ENCODE measurements at places on chromosomes 3 and 15.

DNA sequence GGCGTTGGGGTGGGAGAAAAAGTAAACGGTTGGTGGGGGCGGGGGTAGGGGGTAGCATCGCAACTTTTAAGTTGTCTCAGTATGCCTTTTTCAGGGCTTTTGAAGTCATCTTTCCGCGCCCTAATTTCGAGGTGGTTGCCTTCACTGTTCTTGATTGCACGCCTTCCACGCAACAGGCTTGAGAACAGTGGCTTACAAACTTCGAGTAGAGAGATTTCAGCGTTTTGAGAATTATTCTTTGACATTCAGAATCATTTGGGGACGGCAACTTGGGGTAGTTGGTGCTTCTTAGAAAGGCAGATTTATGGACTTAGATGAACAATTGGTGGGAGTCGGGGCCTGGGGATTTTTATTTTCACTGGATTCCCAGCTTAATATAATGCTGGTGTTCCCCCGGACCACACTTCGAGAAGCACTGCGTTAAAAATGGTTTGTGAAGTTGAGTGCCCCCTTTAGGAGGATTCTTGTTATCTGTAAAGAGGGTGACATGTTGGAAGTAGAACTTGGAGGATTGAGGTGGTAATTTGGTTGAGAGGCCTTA is 880 bp downstream of the PPP4R2 start:
- DNase-seq, result peak; percentile 58

GRCh38 chr3:155517903-155518302 is 224.4 kb upstream of the STRIT1 start:
- DNase-seq, result no peak

DNA sequence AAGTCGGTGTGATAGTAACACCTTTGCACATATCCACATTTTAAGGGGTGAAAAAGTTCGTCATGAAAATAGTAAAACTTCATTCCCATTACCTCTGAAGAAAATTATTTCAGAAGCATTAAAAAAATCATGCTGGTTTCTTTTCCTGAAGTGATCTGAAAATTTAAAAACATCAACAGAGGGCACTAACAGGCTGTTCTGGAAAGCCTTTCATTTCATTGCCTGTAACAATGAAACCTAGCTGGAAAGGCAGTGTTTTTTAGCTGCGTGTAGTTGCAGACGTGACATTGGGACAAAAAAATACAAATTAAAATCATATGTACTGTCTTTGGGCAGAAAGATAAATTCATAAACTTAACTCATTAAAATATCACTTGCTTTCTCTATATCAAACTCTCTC is 993.8 kb downstream of the GBE1 start:
- peak; percentile 3 for DNase-seq

GRCh38 chr3:111690242-111690641 is 95.1 kb upstream of the ZBED2 start:
- no peak for DNase-seq

DNA sequence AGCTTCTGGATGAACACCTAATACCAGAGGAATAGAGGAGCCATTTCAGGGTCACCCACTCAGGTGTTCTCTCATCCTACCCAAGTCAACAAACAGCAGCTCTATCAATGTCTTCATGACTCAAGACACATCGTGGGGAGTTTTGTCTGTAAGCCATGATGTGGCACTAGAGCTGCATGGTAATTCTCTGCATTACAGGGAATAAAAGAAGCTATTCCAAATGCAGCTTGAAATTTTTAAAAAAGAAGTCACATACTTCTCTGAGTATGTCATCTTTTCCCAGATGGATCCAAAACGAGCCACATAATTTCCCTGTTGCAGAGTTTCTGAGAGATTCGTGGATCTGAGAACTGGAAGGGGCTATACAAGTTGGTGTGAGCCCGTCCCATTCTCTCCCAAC is 6.1 kb upstream of the THSD4 start:
- DNase-seq, result peak; percentile 22

GRCh38 chr15:59539799-59540198 is 71.8 kb upstream of the GCNT3 start:
- DNase-seq, result no peak

GRCh38 chr15:101494251-101494796 is 4.8 kb upstream of the PCSK6 start:
- DNase-seq, result no peak

DNA sequence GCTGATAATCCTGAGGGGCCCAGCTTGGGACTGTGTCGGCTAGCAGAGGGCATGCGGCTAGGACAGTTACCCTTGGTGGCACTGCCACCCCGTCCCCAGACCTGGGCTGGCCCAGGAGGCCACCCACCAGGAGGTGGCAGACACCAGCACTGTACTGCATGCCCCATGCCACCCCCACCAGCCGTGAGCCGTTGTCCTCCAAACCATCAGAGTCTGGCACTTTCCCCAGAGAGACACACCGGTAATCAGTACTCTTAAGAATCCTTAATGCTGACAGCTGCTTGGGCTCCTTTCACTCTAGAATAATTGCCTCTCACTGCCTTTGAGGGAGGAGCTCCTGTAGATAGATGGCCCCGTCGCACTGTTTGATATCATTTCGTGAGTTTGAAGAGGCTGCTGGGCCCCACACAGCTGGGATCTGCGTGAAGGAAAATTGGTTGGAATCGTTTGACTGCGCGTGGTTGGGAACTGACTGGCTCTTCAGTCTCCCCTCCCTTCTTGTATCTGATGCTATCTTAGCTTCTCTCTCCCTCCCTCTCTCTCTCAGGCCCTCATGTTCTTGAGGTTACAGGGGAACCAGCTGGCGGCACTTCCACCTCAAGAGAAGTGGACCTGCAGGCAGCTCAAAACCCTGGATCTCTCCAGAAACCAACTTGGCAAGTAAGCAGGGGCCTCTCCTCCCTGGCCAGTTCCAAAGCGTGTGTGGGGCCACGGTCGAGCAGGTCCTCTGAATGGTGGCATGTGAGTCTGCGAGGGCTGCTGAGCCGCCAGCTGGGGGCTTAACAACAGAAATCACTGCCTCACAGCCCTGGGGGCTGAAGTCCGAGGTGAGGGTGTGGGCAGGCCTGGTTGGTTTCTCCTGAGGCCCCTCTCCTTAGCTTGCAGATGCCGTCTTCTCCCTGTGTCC is 94.9 kb downstream of the LRRK1 start:
- no peak for DNase-seq

GRCh38 chr3:107263269-107264021 is 113.8 kb upstream of the CCDC54 start:
- no peak for DNase-seq

DNA sequence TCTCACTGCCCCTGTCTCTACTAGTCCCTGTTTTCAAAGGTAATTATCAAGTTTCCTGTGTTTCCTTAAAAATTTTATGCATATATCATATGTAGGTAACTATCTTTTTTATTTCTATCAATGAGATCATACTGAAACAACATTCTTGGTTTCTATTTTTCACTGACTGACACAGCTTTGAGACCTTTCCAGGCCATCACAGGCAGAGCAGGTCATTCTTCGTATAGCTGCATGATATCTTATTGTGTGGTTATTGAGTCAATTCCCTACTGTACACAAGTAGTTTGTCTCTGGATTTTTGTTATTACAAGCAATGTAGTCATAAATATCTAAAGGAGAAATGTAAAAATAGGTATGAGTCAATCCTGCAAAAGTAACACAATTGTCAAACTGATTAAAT is 169.6 kb downstream of the CFAP20DC start:
- DNase-seq, result no peak

- DNase-seq, result no peak
Observed at GRCh38 chr3:156795890-156796481, 30.2 kb upstream of the LEKR1 start.

DNA sequence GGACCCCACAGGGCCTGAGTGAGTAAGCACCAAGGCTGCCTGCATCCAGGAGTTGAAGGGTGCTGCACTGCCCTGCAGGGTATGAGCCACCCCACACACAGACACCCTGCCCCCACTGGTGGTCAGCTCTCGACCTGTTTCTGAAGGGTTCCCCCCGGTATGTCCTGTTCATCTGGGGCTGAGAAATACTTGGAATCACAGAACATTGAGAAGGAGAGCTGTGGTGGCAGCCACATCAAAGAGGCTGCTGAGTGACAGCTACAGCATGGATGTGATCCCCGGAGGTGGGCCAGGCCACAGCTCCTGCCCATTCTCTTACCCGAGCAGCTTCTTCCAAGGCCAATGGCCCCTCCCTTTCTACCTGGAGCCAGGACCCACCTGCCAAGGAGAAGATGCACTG is 66.4 kb upstream of the PLXNA1 start:
- DNase-seq, result no peak

DNA sequence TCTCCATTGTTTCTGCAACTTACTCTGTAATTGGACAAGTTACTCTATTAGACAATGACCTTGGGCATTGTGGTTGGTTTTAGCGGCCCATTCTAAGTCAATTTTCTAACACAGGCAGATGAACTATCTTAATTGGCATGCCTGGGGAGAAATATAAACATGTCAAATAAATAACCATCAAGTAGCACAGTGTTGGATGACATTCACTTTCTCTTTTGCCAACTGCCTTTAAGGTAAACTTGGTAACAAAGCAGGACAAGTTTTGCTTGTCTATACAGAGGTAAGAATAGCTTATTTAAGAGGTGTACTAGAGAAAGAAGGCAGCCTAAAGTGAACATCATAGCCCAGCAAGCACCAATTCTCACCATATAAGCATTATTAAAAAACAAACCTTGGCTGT is 599.6 kb downstream of the GBE1 start:
- DNase-seq, result no peak

DNA sequence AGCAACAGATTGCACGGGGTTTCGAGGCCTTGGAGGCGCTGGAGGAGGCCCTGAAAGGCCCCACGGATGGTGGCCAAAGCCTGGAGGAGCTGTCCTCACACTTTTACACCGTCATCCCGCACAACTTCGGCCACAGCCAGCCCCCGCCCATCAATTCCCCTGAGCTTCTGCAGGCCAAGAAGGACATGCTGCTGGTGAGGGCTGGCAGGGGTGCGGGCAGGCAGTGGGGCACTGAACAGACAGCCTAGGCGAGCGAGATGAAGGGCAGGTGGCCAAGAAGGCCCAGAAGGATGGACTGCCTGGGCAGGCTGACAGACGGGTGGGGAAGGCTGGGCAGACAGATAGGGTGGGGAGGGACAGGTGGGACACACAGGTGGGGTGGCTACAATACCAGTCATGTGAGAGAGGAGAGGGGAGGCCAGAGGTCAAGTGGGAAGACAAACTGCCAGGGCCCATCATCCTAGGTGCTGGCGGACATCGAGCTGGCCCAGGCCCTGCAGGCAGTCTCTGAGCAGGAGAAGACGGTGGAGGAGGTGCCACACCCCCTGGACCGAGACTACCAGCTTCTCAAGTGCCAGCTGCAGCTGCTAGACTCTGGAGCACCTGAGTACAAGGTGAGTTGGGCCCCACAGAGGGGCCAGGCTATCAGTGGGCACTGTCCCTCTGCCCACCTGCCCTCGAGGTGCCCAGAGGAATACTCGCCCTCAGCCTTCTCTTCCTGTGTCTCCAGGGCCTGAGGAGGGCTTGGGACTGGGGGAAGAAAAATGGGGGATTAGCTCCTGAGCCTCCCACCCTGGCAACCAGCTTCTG is 3.1 kb downstream of the PARP3 start:
- DNase-seq, result no peak

DNA sequence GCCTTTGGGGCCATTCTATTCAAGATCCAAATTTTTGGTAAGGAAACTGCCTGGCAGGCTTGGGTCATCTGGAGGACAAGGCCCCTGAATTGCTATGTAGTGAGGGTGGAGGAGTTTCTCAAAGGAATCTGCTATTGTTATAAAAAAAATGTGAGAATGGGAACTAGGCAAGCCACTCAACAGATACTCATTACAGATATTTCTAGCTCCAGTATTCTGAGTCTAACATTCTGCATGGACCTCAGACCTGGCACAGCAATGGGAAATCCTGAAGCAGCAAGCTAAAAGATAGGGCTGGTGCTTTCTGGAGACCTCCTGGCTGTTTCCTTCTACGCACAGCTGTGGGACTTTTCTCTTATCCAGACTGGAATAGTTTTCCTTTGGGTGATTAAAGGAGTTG is 430.7 kb upstream of the RBMS3 start:
- no peak for DNase-seq

DNA sequence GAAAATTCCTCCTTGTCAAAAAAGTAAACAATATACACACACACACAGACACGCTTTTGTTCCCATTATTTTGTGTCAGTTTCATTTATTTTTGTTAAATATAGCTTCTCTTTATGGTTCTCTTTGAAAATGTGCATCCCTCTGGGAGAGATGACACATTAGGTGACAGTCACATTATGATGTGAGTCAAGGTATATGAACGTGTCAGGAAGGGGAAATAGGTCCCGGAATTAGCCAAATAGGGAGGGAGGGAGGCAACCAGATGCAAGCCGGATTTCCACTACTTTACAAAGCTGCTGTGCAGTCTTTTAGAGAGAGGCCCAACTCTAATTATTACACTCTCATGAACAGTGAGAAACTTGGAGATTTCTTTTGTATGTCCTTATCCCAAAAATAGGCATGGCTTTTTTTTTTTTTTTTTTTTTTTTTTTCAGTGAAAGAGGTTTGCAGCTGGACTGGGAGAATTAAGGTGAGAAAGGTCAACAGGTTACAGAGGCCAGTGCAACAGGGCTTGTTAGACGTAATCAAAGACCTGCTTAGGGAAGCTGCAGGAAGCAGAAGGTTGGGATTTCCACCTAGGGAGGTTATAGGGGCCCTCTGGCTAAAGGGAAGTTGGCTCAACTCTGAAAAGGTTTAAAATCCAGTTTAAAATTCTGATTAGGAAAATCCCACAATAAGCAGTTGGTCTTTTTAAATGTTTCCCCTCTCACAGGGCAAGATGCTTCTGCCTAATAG is 240.5 kb upstream of the UBE2E1 start:
- no peak for DNase-seq

- DNase-seq, result no peak
Observed at GRCh38 chr3:17423786-17424536, 318.5 kb downstream of the TBC1D5 start.

- no peak for DNase-seq
Observed at GRCh38 chr15:69451951-69452691, 497 bp upstream of the RPLP1 start.

DNA sequence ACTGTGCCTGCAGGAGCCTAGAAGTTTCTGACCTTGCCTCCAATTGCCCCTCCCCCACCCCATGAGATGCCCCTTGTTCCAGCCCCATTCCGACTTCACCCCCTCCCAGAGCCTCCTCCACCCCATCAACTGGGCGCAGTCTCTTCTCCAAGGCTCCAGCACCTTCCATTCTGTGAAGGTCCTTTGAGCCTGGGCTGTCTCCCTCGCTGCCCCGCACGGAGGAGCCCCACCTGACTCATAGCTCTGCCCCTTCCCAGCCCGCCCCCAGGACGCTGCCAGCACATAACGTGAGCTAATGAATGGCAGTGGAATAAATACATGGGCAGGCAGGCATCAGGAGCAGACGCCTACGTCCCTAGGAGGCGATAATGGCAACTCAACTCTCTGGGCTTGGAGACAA is 113.1 kb downstream of the NUP210 start:
- DNase-seq, result no peak

Data from Ammon's horn (tissue), 1 donor.